ENCODE measurements at places on chromosomes 16 and 17.

- peak; percentile 57 for DNase-seq
Measured at GRCh38 chr17:46191322-46192188, 1.7 kb downstream of the KANSL1 start.

- no peak for DNase-seq
Measured at GRCh38 chr17:68489919-68490318, 22.3 kb upstream of the PRKAR1A start.

DNA sequence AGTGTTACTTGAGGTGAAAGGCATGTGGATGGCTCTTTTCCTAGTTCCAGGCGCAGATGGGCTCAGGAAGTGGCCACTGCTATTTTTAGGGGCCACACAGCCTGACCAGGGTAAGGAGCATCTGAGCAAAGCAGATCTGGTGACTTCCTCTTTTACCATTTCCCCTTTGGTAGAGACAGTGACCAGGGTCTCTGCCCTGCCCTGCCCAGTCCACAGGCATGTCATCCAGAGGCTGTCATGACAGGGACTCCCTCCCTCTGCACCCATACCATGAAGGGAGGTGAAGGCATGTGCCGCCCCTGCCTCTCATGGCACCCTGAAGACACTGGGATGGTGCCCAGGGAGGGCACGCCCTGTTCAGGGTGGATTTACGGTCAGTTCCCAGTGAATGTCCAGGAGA is 2.2 kb downstream of the PLA2G15 start:
- DNase-seq, result no peak

GRCh38 chr17:29050176-29050575 is 7.2 kb downstream of the PIPOX start:
- no peak for DNase-seq

GRCh38 chr16:65409510-65409909 is 287.6 kb upstream of the CDH11 start:
- DNase-seq, result no peak

- no peak for DNase-seq
Measured at GRCh38 chr17:9037736-9038135, 16.4 kb downstream of the NTN1 start.

GRCh38 chr17:13734880-13735279 is 133.2 kb upstream of the HS3ST3A1 start:
- no peak for DNase-seq

DNA sequence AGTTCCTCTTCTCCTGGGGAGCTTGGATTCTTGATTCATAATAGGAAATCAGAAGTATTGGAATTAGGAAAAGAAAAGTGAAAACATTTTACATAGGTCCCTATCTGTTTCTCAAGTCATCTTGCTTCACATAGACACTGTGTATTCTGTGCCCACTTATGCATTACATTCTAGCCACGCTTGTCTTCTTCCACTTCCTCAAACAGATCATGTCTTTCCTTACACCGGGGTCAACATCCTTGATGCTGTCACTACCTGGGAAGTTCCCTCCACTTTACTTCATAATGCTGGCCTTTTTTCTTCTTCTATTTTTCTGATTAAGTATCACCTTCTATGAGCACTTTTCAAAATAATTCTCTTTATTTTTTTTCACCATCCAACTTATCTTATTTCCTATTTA is 606.4 kb upstream of the CDH8 start:
- no peak for DNase-seq

DNA sequence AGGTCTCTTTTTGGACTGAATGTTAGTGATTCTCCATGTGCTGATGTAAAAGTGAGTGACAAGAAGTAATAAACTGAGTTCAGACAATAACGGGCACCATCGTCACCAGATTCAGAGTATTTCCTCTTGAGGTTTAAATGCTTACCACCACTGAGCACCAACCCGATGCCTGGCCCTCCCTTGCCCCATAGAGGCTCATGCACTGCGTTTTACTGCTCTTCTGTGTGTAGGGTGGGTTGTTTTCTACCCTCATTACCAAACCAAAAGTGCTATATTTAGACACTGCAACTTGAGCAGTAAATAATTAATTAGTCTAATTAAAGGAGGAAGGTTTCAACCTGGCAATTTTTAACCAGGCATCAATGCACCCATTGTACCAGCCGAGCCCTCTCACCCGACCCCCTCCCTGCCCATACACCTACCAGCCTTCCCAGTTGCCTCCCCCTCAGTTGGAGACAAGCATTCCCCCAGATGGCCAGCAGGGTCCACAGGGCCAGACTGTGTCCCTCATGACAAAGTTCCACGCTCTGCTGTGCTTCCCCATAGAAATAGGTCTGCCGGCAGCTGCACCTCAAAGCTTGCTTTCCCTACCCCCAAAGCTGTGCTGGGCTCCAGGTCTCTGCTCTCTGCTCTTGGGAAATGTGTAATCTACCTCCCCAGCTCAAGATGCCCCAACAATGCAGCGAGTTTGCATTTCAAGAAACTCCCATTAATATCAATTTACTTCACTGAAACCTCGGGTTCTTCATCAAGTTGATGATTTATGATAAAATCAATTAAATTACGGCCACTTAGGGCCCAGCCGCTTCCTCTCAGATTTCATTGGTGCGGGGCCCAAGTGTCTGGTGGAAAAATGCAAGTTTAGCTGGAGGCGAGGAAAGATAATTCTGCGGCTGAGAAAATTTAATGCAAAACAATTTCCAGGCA is 16.0 kb downstream of the HOXB4 start:
- DNase-seq, result no peak

- DNase-seq, result no peak
Measured at GRCh38 chr17:15660077-15660476, 24.0 kb downstream of the TRIM16 start.

Measured in DMS 273 treated with DMSO at 0.1 percent for 48 hours (cell line).